ENCODE measurements at places on chromosomes 4 and X.

DNA sequence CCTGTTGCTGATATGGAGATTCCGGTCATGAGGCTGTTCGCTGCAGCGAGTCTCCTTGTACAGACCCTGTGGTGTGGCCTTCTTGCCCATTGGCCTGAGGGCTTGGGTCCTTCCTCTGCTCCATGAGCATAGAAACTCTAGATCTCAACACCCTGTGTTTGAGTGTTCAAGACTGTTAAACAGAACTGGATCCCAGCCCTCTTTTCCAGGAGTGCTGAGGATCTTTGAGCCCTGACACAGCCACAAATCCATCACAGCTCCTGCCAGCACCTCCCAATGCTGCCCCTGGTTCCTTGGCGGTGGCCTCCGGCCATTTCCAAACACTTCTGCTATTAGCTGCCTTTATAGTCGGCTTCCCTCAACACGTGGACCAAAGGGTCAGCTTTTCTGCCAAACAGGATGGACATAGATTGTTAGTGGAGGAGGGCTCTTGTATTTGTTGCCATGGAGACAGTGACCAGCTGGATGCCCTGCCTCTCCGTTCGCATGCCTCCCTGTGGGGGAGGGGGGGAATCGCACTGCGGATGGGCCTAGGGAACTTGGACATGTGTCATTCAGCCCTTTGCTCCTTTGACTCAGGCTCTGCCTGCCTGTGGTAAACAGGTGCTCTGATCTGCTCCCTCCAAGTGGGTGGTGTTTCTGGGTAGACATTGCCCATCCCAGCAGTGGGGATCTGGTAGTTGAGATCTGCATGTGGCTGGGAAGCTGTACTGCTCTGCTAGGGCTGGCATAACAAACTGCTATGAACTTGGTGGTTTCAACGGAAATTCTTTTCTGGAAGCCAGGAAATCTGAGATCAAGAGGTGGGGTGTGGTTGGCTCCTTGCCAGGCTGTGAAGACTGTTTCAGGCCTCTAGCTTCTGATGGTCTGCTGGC is 6.9 kb upstream of the WDR1 start:
- no peak for DNase-seq

GRCh38 chr4:77930876-77931275 is 68.2 kb downstream of the MRPL1 start:
- DNase-seq: no peak

DNA sequence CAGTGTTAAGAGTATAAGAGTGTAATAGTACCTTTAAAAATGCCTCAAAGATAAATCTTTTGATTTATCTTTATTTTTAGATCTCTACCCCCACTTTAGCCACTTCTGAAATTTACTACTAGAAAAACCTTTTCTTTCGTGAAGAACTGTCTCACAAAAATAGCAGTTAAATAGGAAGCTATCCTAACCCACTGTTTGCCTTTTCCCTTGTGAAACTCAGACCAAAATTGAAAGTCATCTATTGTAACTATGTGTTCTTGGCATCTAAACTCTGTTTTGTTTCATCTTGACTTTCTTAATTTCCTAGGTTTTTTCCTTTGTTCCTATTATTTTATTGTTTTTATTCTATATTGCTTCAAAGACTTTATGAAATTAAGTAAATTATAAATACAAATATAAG is 7.8 kb upstream of the TMEM144 start:
- no peak for DNase-seq

DNA sequence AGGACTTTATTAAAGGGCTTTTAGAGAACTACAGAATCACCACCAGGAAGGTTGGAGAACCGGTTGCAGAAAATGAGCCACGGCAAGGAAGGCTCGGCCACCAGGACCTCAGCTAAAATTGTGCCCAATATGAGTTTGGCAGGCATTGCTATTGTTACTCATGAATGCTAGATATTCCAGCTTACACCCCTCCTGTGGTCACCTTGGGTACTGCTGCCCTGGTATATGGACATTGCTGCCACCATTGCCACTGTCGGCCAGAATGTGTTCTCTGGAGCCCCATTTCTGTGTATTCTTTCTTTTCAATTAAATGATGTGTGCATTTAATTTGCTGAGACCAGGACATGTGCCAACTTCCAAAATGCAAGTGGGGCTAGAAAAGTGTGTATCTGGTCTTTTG is 626.7 kb upstream of the BOD1L1 start:
- DNase-seq: peak; percentile 9

GRCh38 chr4:185716141-185716551 is 95.8 kb downstream of the SORBS2 start:
- DNase-seq: no peak

- no peak for DNase-seq
Observed at GRCh38 chr4:73709451-73710033, 30.8 kb upstream of the CXCL8 start.

DNA sequence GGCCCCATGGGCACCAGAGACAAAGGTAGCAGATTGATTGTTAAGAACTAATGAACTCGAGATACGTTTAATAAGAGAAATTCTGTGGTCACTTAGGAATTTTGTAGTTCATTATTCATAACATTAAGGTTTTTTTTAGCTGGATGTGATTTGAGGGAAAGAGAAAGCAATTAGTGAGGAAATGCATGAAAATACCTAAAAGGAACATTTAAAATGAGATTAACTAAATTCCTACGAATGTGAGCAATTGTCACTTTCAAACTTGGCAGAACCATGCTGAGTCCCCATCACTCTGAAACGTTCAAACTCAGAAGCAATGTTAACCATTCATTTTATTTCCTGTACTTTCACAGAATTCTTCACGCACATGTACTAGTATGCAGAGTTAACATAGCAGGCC is 5.9 kb downstream of the PRMT9 start:
- DNase-seq: no peak

DNA sequence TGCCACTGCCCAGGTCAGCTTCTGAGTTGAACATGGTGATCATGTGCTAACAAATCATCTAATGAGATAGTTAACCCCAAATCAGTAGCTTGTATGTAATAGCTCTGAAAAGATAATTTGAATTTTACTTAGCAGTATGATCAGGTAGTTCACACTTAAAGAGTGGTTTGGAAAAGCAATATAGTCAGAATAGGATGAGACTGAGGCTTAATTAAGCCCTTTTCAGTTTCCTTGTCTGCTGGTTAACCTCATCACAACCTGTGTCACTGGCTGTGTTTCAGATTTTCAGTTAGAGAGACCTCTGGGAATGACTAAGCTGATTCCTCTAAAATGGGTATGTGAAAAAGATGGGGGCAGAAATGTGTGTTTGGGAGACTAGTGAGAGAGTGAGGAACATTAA is 38.1 kb downstream of the GPR174 start:
- no peak for DNase-seq

DNA sequence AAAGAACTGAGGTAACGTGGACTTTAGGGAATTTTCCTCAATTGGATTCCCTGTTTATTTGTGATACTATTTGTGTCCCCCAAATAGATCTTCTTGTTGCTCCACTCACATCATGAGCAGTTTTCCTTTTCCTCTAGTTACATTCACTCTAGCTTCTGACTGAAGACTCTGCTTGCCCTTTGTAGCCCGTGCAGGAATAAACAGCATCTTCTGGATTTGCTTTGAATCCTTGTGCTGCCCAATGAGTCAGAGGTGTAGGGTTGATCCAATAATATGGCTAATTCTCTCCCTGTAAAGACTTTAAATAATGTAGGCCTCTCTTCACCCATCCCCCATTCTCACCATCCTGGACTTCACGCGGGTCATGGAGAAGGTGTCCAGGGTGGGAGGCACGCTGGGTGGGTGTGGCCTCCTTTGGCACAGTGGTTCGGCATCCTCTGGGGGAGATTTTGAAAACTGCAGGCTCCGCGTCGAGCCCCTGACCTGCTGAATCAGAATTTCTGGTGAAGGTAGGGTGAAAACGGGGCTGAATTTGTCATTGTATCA is 9.0 kb downstream of the HAND2 start:
- DNase-seq: no peak

GRCh38 chr4:72568959-72569718 is at the start of gene ADAMTS3:
TSS of gene ADAMTS3 (minus strand) at chr4:72569221. CDS start at chr4:72568762, 459 bp downstream.
- DNase-seq: peak; percentile 38

DNA sequence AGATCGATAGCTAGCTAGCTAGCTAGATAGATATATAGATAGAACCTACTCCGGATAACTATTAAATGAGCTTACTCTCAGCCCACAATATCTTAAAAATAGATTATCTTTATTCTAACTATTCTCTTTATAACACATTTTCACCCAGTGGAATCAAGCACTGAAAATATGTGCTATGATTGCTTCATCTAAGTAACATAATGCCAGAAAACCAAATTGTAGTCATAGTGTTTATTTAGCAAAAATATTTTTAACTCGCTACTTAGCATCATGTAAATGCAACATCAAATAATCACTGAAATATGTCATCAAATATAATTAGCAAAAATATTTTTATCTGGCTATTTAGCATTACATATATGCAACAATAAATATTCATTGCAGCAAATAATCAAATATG is 1.5 kb downstream of the TMEM156 start:
- DNase-seq: no peak

- no peak for DNase-seq
Observed at GRCh38 chr4:38062776-38063097, 102.5 kb downstream of the PTTG2 start.

- no peak for DNase-seq
Observed at GRCh38 chr4:57342411-57342810, 232.2 kb upstream of the IGFBP7 start.

- no peak for DNase-seq
Observed at GRCh38 chr4:158285429-158286216, 75.3 kb downstream of the TMEM144 start.

DNA sequence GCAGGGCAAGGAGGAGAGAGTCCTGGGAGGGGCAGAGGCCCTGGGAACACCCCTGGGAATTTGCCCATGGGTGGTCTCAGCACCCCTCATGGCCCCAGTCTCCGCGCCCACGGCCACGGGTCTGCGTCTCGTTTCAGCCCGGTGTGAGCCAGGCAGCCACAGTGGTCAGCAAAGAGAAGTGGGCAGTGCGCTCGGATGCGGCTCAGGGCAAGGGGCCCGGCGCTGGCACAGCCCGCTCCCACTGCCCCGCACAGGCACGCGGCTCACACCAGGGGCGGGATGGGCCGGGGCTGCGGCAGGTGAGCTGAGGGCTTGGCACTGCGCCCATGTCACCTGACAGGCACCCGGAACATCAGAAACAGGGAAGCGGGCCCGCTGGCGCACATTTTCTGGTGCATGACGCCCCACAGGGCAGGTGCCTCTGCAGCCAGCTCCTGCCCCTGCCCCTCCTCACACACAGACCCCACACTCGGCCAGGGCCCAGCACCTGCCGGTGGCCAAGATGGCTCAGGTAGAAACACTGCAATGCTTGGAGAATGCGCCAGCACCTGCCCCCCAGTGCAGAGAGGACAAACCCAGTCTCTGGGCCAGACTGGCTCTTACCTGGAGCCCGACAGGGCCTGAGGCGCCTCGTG is 41.9 kb upstream of the MXD4 start:
- DNase-seq: no peak

GRCh38 chr4:153161226-153161963 is 42.8 kb upstream of the TRIM2 start:
- no peak for DNase-seq

- DNase-seq: no peak
Observed at GRCh38 chr4:7202411-7202810, 10.1 kb downstream of the SORCS2 start.

GRCh38 chr4:11496351-11496829 is 67.7 kb upstream of the HS3ST1 start:
- DNase-seq: no peak

DNA sequence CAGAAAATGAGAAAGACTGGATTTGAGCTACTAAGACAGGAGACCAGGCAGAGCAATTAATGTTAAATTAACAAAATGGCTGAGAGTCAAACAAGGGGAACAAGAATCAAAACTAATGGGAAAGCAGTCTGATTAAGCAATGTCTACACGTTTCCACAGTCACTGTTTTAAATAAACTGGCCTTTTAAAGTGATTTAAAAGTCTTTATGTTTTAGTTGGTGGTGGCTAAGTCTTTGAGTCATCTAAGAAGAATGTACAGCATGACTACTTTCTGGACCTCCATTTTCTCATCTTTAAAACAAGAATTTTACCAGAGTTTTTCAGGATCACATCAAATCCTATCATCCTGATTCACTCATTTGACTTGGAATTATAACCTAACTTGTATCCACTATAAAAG is 233.8 kb downstream of the ENOX2 start:
- DNase-seq: no peak

DNA sequence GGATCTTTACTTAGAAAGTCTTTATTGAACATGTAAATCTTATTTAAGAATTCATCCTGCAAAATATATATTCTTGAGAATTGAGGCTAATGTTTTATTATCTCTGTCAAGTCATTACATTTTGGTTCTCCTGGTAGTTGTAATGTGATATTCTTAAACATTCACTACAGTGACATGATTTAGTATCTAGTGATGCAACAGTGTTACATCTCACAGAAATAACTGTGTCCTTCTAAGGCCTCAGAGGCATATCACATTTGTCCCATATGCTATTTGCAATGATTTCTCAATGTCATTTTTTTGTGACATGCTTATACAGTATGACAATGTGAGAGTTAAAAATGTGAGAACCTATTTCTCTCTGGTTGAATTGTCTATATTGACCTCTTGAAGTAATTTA is 34.1 kb downstream of the PRRG1 start:
- no peak for DNase-seq

GRCh38 chr4:6562931-6563901 is 11.8 kb upstream of the MAN2B2 start:
- peak; percentile 65 for DNase-seq

GRCh38 chr4:40185830-40186664 is 10.8 kb upstream of the RHOH start:
- no peak for DNase-seq

DNA sequence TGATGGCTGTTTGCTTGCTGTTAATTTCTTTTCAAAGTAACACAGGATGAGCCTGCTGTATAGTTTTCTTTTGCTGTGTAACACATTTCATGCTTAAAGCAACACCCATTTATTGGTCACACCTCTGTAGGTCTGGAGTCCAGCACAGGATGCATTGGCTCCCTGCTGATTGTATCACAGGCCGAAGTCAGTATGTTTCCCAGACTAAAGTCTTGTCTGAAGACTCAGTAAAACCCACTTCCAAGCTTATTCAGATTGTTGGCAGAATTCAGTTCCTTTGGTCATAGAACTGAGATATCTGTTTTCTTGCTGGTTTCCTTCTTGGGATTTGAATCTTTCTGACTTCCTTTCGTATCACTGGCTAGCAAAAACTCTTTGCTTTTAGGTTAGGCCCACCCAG is 54.3 kb downstream of the LRP2BP start:
- no peak for DNase-seq

- DNase-seq: no peak
Observed at GRCh38 chr4:155405059-155405458, 28.3 kb upstream of the MAP9 start.

- peak; percentile 4 for DNase-seq
Observed at GRCh38 chr4:94127707-94128328, 79.8 kb upstream of the SMARCAD1 start.

Measured in T47D (cell line).